Activated CD4-positive, alpha-beta T cell treated with anti-CD3 and anti-CD28 coated beads, Interleukin-2, amount 10 ng/mL, durations not matched to agents 24 days and 14 days (primary cell): ENCODE measurements at places on chromosomes 12 and 14. TPM values are rescaled to one million over a fixed set of nuclear protein-coding genes. Genes with fewer than 3 reads are reported as not detected.

The PLEKHD1 gene
- total RNA-seq, result 0.12 TPM in 1 of 2 replicates, not detected in the other

The IL31 gene
- 2.5 TPM in 2 replicates for total RNA-seq

The CDKL1 gene
- 4.8 and 5.7 TPM in 2 replicates for total RNA-seq

The FAM186B gene
- total RNA-seq, result 0.16 and 0.33 TPM in 2 replicates

The GDF3 gene
- not detected in 2 replicates for total RNA-seq

The PROX2 gene
- not detected in 2 replicates for total RNA-seq

The HOXC9 gene
- total RNA-seq, result not detected in 2 replicates

The CTDSP2 gene
- 81.4 and 82.7 TPM in 2 replicates for total RNA-seq

The CALM1 gene
- total RNA-seq, result 471 and 482 TPM in 2 replicates

The GPR65 gene
- 8.1 and 8.3 TPM in 2 replicates for total RNA-seq

The SGPP1 gene
- total RNA-seq, result 12.2 and 13.3 TPM in 2 replicates

The PPP1R1A gene
- total RNA-seq, result not detected in 2 replicates

The SDR9C7 gene
- total RNA-seq, result not detected in 2 replicates

The AMN1 gene
- total RNA-seq, result 2.3 and 2.4 TPM in 2 replicates

The KRT85 gene
- total RNA-seq, result not detected in 2 replicates

The P2RX7 gene
- 6.2 and 7.0 TPM in 2 replicates for total RNA-seq

The AICDA gene
- total RNA-seq, result not detected in 2 replicates

The SLCO1B1 gene
- not detected in 2 replicates for total RNA-seq

The OR6C3 gene
- not detected in 2 replicates for total RNA-seq

The C12orf43 gene
- total RNA-seq, result 32.5 and 35.3 TPM in 2 replicates

The COCH gene
- 1.1 and 1.2 TPM in 2 replicates for total RNA-seq

The PLBD1 gene
- not detected in 2 replicates for total RNA-seq

The C1RL gene
- total RNA-seq, result 19.8 and 23.0 TPM in 2 replicates

The P3H3 gene
- total RNA-seq, result 4.1 and 4.7 TPM in 2 replicates

The KRT83 gene
- not detected in 2 replicates for total RNA-seq

The INHBC gene
- 0.12 TPM in 1 of 2 replicates, not detected in the other for total RNA-seq

The HPD gene
- total RNA-seq, result not detected in 2 replicates

The PRR4 gene
- 0.62 and 2.0 TPM in 2 replicates for total RNA-seq

The OVCH1 gene
- total RNA-seq, result not detected in 2 replicates

The RERGL gene
- total RNA-seq, result not detected in 2 replicates

The TMEM63C gene
- 1.3 and 2.3 TPM in 2 replicates for total RNA-seq

The CCDC175 gene
- total RNA-seq, result not detected in 2 replicates

The SERPINA5 gene
- not detected in 2 replicates for total RNA-seq

The GALNT16 gene
- 0.05 TPM in 1 of 2 replicates, not detected in the other for total RNA-seq

The METTL25 gene
- 6.3 and 7.8 TPM in 2 replicates for total RNA-seq

The OR6C2 gene
- total RNA-seq, result not detected in 2 replicates

The TAS2R10 gene
- 0.26 TPM in 1 of 2 replicates, not detected in the other for total RNA-seq

The CCDC91 gene
- 12.0 and 15.4 TPM in 2 replicates for total RNA-seq

The OR11H7 gene
- total RNA-seq, result not detected in 2 replicates

The GNB3 gene
- 1.6 and 1.7 TPM in 2 replicates for total RNA-seq

The MMP19 gene
- not detected in 2 replicates for total RNA-seq

The CBLN3 gene
- 4.5 and 7.4 TPM in 2 replicates for total RNA-seq

The LMO3 gene
- total RNA-seq, result not detected in 2 replicates

The OR4E2 gene
- total RNA-seq, result not detected in 2 replicates

The DPY19L2 gene
- 0.61 and 0.80 TPM in 2 replicates for total RNA-seq

The PRKAG1 gene
- 75.3 and 89.8 TPM in 2 replicates for total RNA-seq

The PRIMA1 gene
- total RNA-seq, result not detected in 2 replicates

The DNAL1 gene
- total RNA-seq, result 6.6 and 6.8 TPM in 2 replicates

The E2F7 gene
- 16.8 and 20.0 TPM in 2 replicates for total RNA-seq

The LHX5 gene
- total RNA-seq, result not detected in 2 replicates

The ACTR6 gene
- total RNA-seq, result 33.7 and 37.4 TPM in 2 replicates

The NANOG gene
- total RNA-seq, result not detected in 2 replicates

The DENR gene
- total RNA-seq, result 88.7 and 89.6 TPM in 2 replicates

The GLI1 gene
- total RNA-seq, result 0.96 and 1.2 TPM in 2 replicates

The VRTN gene
- total RNA-seq, result not detected in 2 replicates
